ENCODE measurements at places on chromosomes 16 and 17. TPM values are rescaled to one million over a fixed set of nuclear protein-coding genes. Genes with fewer than 3 reads are reported as not detected.
A peak's percentile ranks its signal among the peaks of the same experiment; 100 is the strongest.

Gene KRT17
- total RNA-seq = not detected

Gene SLC5A10
- not detected for total RNA-seq

Gene NHLRC4
- total RNA-seq = 0.55 TPM

Gene SULT1A1
- 14.4 TPM for total RNA-seq

Gene FBXW10B
- 0.45 TPM for total RNA-seq

Gene THOC6
- 12.9 TPM for total RNA-seq

Gene CDH1
- 0.49 TPM for total RNA-seq

DNA sequence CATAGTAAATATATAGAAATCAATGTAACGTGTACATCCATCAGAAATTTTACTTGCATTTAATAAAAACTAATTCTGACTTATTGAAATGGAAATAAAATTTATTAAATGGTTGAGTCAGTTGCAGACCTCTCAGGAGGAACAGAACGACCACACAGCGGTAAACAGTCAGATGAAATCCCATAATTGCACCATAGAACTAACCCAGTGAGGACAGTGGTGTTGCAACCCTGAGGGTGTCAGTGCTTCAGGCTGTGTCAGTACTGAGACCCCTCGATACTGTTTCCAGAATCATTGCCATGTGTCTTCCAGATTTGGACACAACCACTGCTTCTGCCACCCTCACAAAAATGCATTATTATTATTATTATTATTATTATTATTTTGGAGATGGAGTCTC, 29.0 kb upstream of the SSTR2 start:
- no peak overlapping the region for H3K4me3 ChIP-seq
- no peaks in the 10 kb centered on the region for H3K36me3 ChIP-seq
- no peak overlapping the region for H3K27ac ChIP-seq
- H3K4me1 ChIP-seq = no peaks in the 10 kb centered on the region
- no peaks in the 10 kb centered on the region for H3K27me3 ChIP-seq

- no peaks in the 10 kb centered on the region for H3K27me3 ChIP-seq
- no peak overlapping the region for H3K4me3 ChIP-seq
Measured at GRCh38 chr16:9097266-9098219, 6.1 kb downstream of the HAPSTR1 start.

DNA sequence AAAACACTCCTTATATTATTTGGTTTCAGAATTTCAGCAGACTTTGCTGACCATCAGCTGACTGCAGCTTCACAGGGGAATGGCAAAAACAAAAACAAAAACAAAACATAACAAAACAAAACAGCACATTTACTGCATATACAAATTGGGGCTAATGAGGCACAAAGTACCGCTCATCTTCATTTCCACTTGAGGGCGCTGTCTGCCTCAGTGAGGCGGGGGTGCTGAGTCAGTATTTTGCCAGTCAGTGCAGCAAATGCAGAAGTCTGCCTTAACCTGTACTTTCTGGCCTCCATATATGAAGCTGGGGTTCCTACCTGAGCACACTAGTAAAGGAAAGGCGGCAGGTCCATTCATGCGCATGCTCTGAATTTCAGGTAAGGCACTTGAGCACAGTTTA, 13.5 kb upstream of the DYNLRB2 start:
- no peaks in the 10 kb centered on the region for H3K36me3 ChIP-seq
- no peak overlapping the region for H3K4me3 ChIP-seq
- H3K27ac ChIP-seq = no peak overlapping the region
- H3K27me3 ChIP-seq = no peaks in the 10 kb centered on the region
- no peaks in the 10 kb centered on the region for H3K4me1 ChIP-seq
- peak; percentile 4 for DNase-seq

- DNase-seq = no peak
- no peak overlapping the region for H3K4me3 ChIP-seq
- H3K36me3 ChIP-seq = no peaks in the 10 kb centered on the region
- no peaks in the 10 kb centered on the region for H3K4me1 ChIP-seq
Measured at GRCh38 chr16:50900391-50900942, 158.6 kb downstream of the CYLD start.

DNA sequence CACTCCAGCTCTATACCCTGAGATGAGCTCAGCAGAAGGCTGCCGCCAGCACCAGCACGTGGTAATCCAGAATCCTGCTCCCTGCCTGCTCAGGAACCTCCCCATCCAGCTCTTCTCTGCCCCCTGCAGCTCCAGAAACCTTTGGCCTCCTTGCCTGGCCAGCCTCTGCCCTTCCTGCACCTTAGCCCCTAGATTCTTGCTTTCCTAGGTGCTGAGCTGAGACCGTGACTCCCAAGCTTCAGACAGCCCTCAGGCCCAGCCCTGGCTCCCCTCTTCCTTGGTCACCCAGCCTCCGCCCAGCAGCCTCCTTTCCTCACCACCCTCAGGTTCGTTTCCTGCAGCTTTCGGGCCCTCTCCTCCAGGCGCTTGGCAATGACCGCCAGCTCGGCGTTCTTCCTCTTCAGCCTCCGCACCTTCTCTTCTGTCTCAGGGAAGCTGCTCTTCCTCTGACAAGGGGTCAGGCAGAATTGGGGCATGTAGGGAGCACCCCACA, 2.6 kb downstream of the TSPOAP1 start:
- H3K27ac ChIP-seq = no peak overlapping the region
- DNase-seq = no peak
- H3K36me3 ChIP-seq = peaks cover 19% of the 10 kb centered on the region
- no peak overlapping the region for H3K4me3 ChIP-seq

- no peaks in the 10 kb centered on the region for H3K4me1 ChIP-seq
- no peak overlapping the region for H3K4me3 ChIP-seq
- DNase-seq = no peak
- no peak overlapping the region for H3K27ac ChIP-seq
- peaks cover 24% of the 10 kb centered on the region for H3K36me3 ChIP-seq
- no peaks in the 10 kb centered on the region for H3K27me3 ChIP-seq
Measured at GRCh38 chr17:60260540-60260939, 110.8 kb downstream of the CA4 start.

- no peaks in the 10 kb centered on the region for H3K27me3 ChIP-seq
- no peak overlapping the region for H3K27ac ChIP-seq
- H3K4me1 ChIP-seq = no peaks in the 10 kb centered on the region
- H3K36me3 ChIP-seq = no peaks in the 10 kb centered on the region
Measured at GRCh38 chr17:72135546-72136325, 14.9 kb downstream of the SOX9 start.

DNA sequence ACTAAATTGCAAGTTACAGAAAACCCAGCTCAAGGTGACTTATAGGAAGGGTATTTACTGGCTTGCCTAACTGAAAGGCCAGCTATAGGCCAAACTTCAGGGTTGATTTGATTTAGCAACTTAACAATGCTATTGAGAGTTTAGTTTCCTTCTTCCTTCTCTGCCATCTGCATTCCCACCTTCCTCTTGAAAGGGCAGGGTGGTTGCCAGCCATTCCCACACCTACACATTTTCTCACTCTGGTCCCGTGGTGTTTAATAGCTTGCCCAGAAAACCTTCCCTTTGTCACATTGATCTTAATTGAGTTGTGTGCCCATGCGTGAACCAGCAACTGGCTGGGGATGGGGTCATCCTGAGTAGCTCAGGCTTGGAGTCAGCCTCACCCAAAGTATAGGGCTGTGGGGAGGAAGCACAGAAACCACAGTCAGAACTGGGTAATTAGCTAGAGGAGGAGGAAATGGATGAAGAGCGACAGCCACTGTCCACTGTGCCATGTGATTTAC, 194.7 kb downstream of the SPECC1 start:
- H3K27me3 ChIP-seq = no peaks in the 10 kb centered on the region
- no peaks in the 10 kb centered on the region for H3K4me1 ChIP-seq
- no peak overlapping the region for H3K4me3 ChIP-seq
- no peak overlapping the region for H3K27ac ChIP-seq

- no peak for DNase-seq
- no peak overlapping the region for H3K4me3 ChIP-seq
- no peaks in the 10 kb centered on the region for H3K27me3 ChIP-seq
- H3K27ac ChIP-seq = no peak overlapping the region
Measured at GRCh38 chr17:81939881-81940385, 2.8 kb upstream of the PYCR1 start.

- no peak overlapping the region for H3K27ac ChIP-seq
- H3K36me3 ChIP-seq = no peaks in the 10 kb centered on the region
- peaks cover 8% of the 10 kb centered on the region for H3K4me1 ChIP-seq
- no peak overlapping the region for H3K4me3 ChIP-seq
- DNase-seq = no peak
- peaks cover 2% of the 10 kb centered on the region for H3K27me3 ChIP-seq
Measured at GRCh38 chr17:66811683-66812054, 23.2 kb upstream of the CACNG5 start.

- H3K4me3 ChIP-seq = no peak overlapping the region
- peaks cover 4% of the 10 kb centered on the region for H3K4me1 ChIP-seq
- no peaks in the 10 kb centered on the region for H3K27me3 ChIP-seq
- DNase-seq = no peak
Measured at GRCh38 chr17:41377546-41377945, 4.6 kb downstream of the KRT34 start.

DNA sequence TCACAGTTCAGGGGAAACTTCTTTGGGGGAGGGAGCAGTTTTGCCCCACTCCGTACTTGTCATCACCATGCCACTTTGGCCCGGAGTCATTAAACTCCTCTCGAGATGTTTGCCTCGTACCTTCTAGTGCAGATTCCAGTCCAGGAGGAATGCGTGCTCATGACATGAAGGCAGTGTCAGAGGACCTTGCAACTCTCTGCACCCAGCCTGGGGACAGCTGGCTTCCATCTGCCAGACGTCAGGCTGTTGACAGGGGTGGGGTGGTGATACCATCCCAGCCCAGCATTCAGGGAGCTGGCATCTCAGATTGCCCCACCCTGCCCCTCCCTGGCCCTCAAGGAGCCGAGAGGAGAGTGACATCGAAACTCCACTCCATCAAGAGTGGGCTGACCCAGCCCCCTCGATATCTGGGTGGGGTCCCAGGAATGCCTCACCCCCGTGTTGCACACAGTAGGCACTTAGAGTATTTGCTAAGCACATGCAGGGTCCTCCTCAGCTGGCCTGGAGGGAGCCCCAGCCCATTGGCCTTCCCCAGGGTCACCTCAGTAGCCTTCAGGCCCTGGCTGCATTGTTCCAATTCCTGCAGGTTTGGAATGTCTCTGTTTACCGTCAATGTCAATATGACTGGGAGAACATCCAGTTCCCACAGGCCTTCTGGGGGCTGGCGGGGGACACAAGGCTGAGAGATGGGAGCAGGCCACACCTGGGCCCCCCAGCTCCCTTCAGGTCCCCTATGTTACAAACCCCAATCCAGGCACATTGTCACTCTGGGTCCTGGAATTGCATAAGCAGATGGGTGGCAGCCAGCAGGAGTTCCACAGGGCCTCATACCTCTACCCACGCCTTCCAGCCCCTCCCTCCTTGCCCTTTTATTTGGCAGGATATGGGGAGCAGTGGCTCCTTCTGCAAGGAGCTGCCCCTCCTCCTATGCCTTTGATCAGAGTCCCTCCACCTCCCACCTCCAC, 21.3 kb upstream of the EMP2 start:
- DNase-seq = no peak
- H3K4me1 ChIP-seq = no peaks in the 10 kb centered on the region
- no peaks in the 10 kb centered on the region for H3K36me3 ChIP-seq
- no peaks in the 10 kb centered on the region for H3K27me3 ChIP-seq
- H3K27ac ChIP-seq = no peak overlapping the region
- H3K4me3 ChIP-seq = no peak overlapping the region

GRCh38 chr17:76989519-76989918, 121.3 kb downstream of the MGAT5B start:
- H3K27ac ChIP-seq = no peak overlapping the region
- H3K4me1 ChIP-seq = peaks cover 11% of the 10 kb centered on the region
- no peak for DNase-seq
- no peak overlapping the region for H3K4me3 ChIP-seq
- no peaks in the 10 kb centered on the region for H3K27me3 ChIP-seq

DNA sequence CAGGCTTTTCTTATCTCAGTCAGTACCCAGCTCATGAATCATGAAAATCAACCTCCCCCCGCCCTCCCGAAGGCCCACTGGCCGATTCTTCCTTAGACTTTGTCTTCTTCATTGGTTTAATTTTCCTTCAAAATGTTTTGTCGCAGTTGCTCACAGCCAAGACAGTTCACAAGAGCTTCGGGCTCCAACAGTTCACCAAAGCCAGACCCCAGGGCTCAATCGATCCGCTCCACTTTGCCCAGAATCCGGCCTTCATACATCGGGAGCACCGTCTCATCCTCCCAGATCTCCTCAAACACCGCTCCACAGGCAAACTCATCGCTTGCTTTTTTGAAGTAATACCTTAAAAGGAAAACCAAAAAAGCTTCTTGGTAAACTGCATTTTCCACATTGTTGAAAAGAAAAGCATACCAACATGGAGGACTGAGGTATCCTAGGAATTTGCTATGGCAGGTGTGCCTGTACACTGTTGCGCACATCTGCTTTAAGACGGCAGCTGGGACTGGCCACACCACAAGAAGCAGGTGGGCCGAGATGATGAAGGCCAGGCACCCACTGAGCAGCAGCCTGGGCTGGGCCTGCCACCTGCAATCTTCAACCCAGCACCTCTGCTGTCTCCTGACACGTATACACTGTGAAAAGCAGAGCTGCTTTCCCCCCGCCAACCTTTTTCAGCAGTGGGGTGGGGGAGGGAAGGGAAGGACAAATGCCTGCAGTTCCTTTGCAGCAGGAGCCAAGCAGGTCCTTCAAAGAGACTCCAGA, 31.5 kb downstream of the AXIN2 start:
- no peak overlapping the region for H3K27ac ChIP-seq
- H3K4me3 ChIP-seq = no peak overlapping the region
- H3K4me1 ChIP-seq = peaks cover 10% of the 10 kb centered on the region
- DNase-seq = no peak
- peaks cover 43% of the 10 kb centered on the region for H3K36me3 ChIP-seq

- H3K4me3 ChIP-seq = no peak overlapping the region
- H3K27me3 ChIP-seq = no peaks in the 10 kb centered on the region
- no peak overlapping the region for H3K27ac ChIP-seq
- H3K4me1 ChIP-seq = peaks cover 9% of the 10 kb centered on the region
- no peaks in the 10 kb centered on the region for H3K36me3 ChIP-seq
- no peak for DNase-seq
Measured at GRCh38 chr17:27654136-27654535, 23.1 kb downstream of the LGALS9 start.

- no peak overlapping the region for H3K4me3 ChIP-seq
- no peaks in the 10 kb centered on the region for H3K27me3 ChIP-seq
- peaks cover 30% of the 10 kb centered on the region for H3K4me1 ChIP-seq
- no peak for DNase-seq
Measured at GRCh38 chr16:23896832-23897821, 61.3 kb downstream of the PRKCB start.

GRCh38 chr16:24430954-24431760, 108.2 kb upstream of the RBBP6 start:
- no peak overlapping the region for H3K27ac ChIP-seq
- H3K27me3 ChIP-seq = peaks cover 3% of the 10 kb centered on the region
- H3K4me1 ChIP-seq = no peaks in the 10 kb centered on the region
- H3K4me3 ChIP-seq = no peak overlapping the region

DNA sequence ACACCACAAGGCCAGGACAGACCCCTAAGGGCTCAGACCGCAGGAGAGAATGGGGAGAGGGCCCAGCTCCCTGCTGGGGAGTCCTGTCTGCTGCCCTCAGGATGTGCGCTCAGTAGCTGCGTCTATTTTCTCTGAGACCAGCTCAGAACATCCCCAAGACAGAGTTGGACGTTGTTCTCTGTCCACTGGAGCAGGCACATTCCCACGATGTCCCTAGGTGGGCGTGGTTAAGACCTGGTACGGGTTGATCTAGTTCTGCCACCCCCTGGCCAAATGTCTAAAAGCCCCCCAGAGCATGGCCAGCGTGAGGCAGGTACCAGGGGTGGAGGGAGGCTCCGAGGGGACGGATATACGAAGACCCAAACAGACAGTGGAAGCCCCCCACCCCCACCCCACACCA, 842 bp upstream of the CALB2 start:
- peaks cover 14% of the 10 kb centered on the region for H3K27me3 ChIP-seq
- H3K4me3 ChIP-seq = no peak overlapping the region
- H3K36me3 ChIP-seq = no peaks in the 10 kb centered on the region
- no peak for DNase-seq
- peaks cover 9% of the 10 kb centered on the region for H3K4me1 ChIP-seq
